ENCODE measurements at places on chromosomes 16 and 17.

DNA sequence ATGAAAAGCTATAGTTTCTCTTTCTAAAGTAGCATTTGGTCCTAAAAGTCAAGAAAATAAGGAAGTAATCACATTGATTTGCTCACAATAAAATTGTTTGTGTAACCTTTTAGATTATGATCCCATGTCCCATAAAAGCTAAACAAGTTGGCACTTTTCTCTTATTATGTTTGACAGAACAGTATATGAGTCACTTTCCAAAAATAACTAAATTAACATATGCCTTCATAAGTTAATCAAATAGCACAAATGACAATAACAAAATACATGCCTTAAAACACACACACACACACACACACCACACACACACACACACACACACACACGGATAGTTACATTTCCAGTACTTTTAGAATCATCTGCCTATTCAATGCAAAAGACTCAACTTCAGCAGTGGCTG, 2.8 kb downstream of the MED13 start:
- no peak for DNase-seq

DNA sequence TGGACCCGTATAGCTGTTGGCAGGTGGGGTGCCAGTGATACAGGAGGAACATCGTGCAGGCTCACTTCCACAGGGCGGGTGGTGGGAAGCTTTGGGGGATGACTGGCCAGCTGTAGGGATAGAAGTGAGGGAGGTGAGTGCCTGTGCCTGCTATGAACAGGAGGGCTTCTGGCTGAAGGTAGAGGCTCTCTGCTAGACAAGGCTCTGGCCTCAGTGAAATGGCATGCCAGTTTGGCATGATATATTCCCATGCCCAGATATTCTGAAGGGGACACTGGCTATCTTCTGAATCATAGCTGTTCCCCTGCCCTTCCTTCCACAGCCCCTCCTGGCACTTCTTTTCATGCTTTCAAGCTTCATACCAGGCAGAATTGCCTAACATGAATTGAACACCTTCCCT, 19.1 kb downstream of the PHAF1 start:
- no peak for DNase-seq

DNA sequence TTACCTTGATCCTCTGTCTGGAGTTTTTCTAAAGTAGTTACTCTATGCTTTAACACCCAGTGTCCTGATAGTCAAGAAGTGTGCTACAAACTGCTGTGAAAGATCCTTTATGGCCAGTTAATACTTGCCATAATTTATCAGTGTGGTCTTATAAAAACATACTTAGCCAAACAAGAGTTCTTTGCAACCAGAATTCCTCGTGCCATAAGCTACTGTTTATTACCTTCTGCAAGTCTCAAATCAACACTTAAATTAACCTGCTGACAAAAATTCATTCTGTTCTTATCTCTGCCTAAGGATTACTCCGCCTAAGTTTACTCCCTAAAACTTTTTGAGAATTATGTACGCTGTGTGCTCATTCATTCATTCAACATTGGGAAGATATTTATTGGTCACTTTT, 22.8 kb downstream of the ZNF75A start:
- no peak for DNase-seq

- DNase-seq: no peak
These were observed 132.3 kb upstream of the SDK2 start for GRCh38 chr17:73776351-73777130.

Measured in NCI-H460 (cell line).